Epithelial cell of proximal tubule (primary cell): ENCODE measurements at places on chromosomes 13 and 19.

GRCh38 chr19:13484166-13484565, 22.1 kb downstream of the CACNA1A start:
- DNase-seq, result no peak

GRCh38 chr13:46403851-46404732, 17.0 kb upstream of the RUBCNL start:
- DNase-seq, result no peak

DNA sequence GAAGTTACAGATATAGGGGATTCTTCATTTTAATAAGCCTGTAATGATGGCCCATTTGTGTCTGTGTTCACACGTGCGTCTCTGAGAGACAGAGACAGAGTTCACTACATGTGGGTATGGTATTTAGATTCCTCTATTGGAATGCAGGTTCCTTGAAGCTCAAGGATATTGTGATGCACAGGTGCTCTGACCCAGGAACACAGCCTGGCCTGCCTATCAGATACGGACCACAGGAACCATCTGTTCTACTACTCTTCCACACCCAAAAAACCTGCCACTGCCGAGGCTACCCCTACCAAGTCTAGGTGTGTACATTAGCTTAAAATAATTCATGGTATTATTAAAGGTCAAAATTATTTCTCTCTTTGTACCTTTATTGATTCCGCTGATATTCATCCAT, 289.2 kb downstream of the ATP8A2 start:
- DNase-seq, result no peak

- DNase-seq, result no peak
Observed at GRCh38 chr19:43564800-43565199, 10.5 kb downstream of the XRCC1 start.

DNA sequence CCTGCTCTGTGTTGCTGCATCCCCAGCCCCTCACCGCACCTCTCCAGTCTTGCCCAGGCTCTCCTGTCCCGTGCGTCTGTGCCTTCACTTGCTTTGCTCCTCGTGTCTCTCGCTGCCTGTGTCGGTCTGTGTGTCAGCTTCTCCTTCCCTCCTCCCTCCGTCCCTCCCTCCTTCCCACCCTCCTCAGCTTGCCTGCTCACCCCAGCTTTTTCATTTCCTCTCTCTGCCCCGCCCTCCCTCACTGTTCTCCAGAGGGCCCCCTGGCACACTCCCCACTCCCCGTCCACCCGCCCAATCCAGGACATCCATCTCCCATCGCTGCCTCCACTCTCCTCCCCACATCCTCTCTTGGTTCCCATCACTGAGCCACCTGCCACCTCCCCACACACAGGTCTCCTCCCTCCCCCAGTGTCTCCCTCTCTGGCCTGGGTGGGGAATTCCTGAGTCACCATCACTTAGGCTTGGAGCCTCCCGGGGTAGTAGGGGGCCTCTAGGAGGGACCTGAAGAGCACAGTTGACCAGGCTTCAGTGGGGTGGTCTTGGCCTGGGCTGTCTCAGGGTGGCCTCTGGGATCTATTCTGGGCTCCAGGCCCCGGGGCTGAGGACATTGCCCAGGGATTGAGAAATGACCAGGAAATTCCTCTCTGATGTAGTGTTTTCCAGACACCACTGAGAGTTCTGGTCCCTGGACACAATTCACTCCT, at the start of gene PTGIR:
PTGIR (minus strand) TSS at position 132 of the 704 bp plus-strand sequence. CDS start 864 bp downstream, outside the sequence.
- no peak for DNase-seq

DNA sequence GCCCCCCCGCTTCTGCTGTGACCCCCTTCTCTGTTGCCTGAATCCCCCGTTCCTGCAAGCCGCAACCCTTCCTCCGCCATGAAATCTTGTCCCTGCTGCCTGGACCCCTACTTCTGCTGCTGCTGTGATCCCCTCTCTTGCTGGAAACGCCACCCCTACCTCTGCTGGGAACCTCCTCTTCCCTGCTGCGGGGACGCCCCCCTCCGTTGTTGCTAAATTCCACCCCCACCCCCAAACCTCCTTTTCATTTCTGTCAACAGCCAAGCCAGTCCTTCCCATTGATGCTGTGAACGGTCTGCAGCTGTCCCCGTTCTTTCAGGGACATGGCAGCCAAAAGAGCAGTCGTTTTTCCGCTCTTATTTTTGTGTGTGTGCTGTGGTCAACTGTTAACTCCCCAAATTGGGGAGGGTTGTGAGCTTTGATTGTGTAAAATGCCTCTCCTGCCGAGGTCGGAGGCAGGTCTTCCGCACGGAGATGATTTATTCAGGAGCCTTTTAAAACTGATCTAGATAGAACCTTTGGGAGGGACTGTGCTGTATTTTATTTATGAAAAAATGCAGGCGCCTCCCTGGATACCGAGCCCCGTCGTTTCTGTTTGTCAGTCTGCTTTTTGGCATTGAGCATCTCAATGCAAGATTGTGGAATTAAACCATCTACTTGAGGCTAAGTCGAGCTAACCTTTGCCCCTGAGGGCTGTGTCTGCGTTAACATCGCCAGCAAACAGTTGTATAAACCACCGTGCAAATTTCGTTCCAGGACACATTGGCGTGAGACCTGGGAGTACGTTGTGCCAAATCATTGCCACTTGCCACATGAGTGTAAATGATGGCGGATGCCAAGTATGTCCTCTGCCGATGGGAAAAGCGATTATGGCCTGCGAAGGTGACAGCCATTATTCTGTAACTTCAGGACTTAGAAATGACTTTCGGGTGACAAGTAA, 27.9 kb upstream of the NDUFS7 start:
- no peak for DNase-seq
